ENCODE measurements at places on chromosomes 4 and X.

DNA sequence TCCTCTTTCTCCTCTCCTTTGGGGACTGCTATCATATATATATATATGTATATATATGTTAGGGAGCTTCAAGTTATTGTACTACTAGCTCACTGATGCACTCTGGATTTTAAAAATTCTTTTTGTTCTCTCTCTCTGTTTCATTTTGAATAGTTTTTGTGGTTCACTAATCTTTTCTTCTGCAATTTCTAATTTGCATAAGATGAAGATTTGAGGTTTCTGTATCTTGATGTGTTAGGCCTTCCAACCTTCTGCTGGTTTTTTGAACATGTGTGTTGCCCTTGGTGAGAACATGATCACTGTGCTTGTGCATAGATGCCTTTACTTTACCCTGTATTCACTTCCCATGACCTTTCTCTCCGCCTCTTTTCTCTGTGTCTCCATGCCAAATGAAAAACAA lies 7.8 kb upstream of the ZNF718 start:
- no peak for DNase-seq

- no peak for DNase-seq
Observed at GRCh38 chrX:37802028-37802427, 22.2 kb downstream of the CYBB start.

DNA sequence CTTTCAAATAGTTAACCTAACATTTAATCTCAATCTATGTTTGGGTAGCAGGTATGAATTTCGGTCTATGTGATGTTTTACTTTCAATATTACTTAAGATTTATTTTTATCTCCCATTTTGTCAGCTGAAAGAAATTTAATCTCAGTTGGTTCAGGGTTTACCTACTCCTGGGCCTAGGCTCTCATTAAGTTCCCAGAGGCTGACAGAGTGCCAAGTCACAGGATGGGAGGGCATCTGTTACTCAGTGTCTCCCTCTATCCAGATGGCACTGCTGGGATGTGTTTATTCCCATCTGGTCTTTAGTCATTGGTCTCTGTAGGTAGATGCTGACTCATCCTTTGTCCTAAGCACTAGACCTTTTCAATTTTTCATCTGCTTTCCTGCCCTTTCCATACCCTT lies 129.4 kb upstream of the ARSJ start:
- no peak for DNase-seq

- DNase-seq: no peak
Observed at GRCh38 chrX:69088171-69088938, 76.9 kb downstream of the PJA1 start.

GRCh38 chr4:88356771-88357170 lies 21.9 kb upstream of the HERC6 start:
- no peak for DNase-seq

GRCh38 chr4:75542824-75543223 lies 13.0 kb upstream of the ODAPH start:
- DNase-seq: no peak

GRCh38 chr4:152104901-152105357 lies 344.1 kb upstream of the GATB start:
- no peak for DNase-seq

GRCh38 chrX:97200454-97200853 lies 316.7 kb downstream of the RPA4 start:
- DNase-seq: no peak

DNA sequence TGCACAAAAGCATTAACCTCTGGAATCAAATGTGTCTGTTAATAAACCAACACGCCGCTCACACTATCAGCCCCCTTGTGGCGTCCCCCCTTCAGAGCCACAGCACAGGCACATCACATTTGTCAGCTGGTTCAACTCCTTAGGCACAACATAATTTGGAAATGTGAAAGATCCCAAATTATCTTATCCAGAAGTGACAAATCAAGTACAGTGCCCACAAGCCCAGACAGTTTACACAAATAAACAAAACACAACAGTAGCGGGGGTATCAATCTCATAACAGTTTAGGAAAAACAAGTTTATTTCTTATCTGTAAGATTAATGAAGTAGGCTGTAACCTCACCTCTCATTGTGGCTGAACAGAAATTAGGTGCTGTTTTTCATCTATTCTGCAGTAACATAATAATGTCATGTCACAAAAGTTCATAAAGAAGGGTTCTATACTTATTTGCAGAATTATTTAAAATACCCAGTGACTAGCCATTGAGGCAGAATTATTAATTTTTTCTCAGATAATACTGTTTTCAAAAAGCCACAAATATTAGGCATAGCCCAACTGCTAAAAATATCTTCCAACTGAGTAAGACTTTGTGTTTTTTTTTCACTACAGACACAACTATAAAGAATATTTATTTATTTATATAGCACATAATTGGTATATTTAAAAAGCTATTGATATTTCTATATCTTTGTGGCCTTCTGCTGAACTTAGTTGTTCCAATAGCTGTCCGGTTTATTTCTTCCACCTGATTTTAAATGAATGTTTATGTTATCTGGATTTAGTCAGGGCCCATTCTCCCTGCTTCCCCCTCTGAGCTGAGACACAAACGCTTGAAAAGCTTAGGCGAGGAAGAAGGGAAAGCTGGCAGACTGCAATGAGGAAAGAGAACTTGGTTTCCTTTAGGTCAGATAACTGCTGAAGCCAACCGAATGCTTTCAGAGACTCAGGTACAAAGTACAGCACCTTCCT lies 214.7 kb downstream of the QDPR start:
- no peak for DNase-seq

Data from NCI-H1436 treated with DMSO at 0.1 percent for 48 hours (cell line).